ENCODE measurements at places on chromosomes 16 and 17.

DNA sequence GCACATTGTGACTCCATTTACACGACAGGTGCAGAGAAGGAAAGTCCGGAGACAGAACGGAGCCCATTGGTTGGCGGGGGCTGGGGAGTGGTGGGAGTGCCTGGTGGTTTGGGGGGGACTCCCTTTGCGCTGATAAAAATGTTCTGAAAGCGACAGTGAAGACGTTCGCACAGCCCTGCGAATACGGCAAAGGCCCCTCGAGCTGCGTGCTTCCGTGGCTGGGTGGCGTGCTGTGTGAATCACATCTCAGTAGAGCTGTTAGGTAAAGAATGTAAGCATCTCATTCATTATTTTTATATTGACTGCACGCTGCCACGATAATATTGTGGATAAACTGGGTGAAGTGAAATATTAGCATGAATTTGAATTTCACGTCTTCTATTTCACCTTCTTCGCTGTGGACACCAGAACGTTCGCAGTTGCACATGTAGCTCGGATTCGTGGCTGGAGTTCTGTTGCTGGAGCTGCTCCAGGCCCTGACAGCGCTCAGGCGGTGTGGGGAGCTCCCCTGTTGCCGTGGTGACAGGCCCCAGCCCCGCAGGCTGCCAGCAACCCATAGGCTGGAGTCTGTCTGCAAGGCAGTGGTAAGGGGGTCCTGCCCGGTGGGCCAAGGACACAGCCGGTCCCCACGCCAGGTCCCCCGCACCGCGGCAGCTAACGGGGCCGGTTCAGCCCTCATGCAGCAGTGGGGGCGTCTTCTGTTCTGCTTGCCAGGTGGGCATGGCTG, 44.6 kb downstream of the SOX8 start:
- no peak for DNase-seq

- peak; percentile 78 for DNase-seq
Measured at GRCh38 chr16:66359012-66359411, 7.5 kb upstream of the CDH5 start.

- no peak for DNase-seq
Measured at GRCh38 chr16:12225806-12226465, 249.4 kb downstream of the SNX29 start.

DNA sequence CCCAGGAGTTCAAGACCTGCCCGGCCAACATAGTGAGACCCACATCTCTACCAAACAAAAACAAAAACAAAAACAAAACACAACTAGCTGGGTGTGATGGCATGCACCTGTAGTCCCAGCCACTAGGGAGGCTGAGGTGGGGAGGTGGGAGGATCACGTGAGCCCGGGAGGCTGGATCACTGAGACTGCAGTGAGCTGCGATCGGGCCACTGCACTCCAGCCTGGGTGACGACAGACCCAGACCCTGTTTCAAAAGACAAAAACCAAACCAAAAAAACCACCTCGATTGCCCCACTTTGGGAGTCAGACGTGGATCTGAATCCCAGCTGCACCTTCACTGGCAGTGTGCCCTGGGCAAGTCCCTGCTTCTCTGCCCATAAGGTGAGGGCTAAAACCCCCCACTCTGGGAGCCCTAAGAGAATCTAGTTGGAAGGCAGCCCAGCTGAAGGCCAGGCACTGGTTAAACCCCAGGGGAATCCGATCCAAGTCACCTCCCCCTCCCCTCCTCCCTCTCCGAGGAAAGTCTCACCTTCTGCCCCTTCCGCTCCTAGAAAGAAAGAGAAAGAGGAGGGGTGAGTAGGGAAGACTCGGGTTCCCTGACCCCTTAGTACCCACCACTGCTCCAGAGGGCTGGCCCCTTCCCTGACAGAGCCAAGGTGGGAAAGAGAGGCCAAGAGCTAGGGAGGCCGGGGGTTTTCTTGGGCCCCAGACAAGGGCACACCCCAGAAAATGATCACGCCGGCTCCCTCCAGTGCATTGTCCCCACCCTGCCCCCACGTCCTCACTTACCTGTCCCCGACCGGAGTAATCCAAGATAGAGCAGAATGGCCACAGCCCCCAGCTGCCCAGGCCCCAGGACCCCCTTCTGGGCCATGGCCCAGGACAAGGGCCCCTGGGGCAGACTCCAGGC, 647 bp downstream of the PRSS8 start:
- DNase-seq, result peak; percentile 50

- no peak for DNase-seq
Measured at GRCh38 chr17:82544431-82545070, 25.0 kb downstream of the FOXK2 start.

DNA sequence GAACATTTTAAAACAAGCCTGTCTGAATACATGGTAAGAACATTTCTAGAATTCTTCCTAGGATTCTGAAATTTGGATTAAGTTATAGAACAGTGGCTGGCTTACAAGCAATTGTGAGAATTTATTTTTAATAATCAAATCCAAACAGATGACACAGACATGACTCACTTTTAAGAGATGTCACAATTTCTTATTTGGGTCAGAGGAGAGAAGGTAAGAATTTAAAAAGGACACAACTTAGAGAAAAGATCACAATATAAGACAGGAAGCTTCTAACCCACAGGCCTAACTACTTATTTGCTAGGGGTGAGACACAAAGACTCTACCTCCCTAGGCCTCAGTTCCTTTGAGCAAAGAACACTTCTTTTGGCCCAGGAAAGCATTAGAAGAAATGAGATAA, 32.7 kb downstream of the ZZEF1 start:
- peak; percentile 23 for DNase-seq

DNA sequence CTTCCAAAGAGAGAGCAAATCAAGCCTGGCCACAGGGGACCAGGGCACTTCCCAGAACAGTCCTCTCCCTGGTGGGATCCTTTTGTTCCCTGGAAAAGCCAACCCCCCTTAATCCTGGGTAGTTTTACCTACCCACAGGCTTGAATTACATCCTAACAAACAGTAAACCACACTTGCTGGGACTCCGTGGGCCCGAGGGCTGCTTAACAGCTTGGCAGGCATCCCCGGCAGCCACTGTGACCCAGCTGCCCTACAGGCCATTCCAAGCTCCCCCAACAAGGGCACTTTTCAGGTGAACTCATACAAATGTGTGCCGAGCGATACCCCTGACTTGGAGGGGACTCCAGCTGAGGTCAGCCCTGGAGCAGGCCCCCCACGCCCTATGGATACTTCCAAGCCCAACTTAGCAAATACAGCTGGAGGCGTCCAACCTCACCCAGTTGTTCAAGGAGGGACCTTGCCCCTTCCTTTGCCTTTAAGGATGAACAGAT, 26.4 kb downstream of the ADCY9 start:
- no peak for DNase-seq

- DNase-seq, result no peak
Measured at GRCh38 chr17:79269620-79270019, 195.0 kb downstream of the ENGASE start.

DNA sequence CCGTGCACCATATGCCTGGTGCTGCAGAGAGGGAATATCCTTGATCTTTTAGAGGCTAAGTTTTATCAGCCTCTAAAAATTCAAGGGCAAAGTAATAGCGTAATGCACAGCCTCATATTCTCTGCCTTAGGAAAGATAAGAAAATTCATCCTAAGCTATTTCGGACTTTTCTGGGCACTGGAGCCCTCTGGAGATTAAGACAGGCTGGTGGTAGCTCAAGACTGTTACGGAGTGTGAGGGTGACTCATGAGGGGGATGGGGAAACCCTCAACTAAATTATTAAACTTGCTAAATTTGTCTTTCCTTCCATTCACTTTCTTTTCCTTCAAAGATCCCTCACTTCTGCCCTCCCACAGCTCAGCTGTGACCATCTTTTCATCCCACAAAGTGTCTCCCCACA, 73.3 kb downstream of the RPH3AL start:
- no peak for DNase-seq

- DNase-seq, result no peak
Measured at GRCh38 chr16:67783353-67783725, 23.0 kb downstream of the RANBP10 start.

DNA sequence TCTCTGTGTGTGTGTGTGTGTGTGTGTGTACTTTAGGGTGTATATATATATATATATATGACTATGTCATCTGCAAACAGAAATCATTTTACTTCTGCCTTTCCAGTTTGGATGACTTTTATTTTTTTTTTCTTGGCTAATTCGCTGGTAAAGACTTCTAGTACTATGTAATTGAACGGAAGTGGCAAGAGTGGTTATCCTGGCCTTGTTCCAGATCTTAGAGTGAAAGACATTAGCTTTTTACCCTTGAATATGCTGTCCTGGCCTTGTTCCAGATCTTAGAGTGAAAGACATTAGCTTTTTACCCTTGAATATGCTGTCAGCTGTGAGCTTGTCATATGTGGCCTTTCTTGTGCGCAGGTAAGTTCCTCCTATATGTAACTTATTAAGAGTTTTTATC, 72.7 kb upstream of the MYOCD start:
- DNase-seq, result no peak

DNA sequence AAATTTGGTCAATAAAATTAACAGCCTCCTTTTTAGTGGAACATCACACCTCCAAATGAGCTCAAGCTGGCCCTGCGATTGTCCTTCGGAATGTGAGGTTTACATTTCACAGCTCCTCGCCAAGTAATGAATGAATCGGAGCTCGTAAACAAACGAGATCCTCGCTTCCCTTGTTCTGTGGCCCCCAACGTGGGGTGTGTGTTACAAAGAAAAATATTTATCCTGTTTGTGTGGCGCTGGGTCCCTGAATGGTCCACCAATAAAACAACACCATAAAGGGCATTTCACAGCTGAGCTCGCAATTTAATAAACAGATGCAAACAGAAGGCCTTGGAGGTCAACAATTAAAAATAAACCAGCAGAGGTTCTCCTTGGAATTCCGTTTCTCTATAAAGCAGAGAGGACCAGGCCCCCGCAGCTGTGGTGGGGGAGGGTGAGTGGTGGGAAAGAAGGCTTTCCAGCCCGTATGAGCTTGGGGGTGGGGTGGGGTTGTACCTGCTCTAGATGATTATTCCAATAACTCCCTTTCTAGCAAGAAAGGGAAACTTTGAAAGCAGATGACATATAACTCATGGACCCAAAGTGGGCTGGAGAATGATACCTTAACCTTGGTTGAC, 393.9 kb upstream of the SALL1 start:
- DNase-seq, result no peak

- DNase-seq, result no peak
Measured at GRCh38 chr16:86826941-86827340, 248.6 kb downstream of the FOXL1 start.

DNA sequence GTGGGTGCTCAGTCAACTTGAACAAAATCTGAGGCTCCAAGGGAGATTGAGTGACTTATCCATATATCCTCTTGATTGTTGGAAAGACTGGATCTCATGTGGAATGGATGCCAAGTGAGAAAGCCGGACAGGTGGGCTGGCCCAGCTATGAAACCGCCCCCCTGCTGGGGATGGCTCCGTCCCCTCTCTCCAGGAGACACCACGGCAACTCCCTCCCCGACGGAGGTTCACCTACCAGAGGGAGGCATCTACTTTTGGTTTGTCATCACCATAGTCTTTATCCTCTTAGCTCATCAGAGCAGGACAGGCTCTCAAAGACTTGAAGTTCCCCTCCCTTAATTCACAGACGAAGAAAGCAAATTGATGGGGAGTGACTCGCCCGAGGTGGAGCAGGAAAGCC, 1.8 kb upstream of the ALG1 start:
- DNase-seq, result no peak

- DNase-seq, result no peak
Measured at GRCh38 chr17:79630126-79630525, 19.3 kb upstream of the RBFOX3 start.

- no peak for DNase-seq
Measured at GRCh38 chr17:80706463-80706867, 161.8 kb downstream of the RPTOR start.

All from RWPE1 (cell line).